ENCODE measurements at places on chromosomes 5 and 9.

- DNase-seq = no peak
Measured at GRCh38 chr5:75363111-75363510, 26.1 kb downstream of the HMGCR start.

- no peak for DNase-seq
Measured at GRCh38 chr9:101764472-101764871, 26.0 kb upstream of the GRIN3A start.

- DNase-seq = no peak
Measured at GRCh38 chr5:63055421-63055820, 476.8 kb downstream of the LRRC70 start.

- DNase-seq = no peak
Measured at GRCh38 chr5:80255431-80255810, 427 bp downstream of the SERINC5 start.

- no peak for DNase-seq
Measured at GRCh38 chr9:133348718-133349573, 928 bp downstream of the RPL7A start.

DNA sequence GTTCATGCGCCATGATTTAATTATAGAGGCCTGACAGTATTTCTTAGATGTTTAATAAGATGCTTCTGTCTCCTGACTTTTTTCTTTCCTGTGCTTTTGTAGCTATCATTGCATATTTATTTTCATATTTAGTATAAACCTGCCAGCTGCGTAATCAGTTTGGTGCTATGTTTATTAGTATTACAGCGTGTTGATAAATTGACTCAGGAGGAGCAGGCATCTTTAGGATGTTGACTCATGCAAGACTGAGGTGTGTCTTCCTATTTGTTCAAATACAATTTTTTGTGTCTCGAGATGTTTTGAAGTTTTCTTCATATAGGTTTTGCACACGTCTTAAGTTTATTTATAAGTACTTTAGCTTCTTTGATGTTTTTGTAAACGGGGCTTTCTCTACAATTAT is 35.9 kb upstream of the EXOC3 start:
- DNase-seq = no peak

- no peak for DNase-seq
Measured at GRCh38 chr9:77806741-77807140, 158.6 kb upstream of the GNA14 start.

DNA sequence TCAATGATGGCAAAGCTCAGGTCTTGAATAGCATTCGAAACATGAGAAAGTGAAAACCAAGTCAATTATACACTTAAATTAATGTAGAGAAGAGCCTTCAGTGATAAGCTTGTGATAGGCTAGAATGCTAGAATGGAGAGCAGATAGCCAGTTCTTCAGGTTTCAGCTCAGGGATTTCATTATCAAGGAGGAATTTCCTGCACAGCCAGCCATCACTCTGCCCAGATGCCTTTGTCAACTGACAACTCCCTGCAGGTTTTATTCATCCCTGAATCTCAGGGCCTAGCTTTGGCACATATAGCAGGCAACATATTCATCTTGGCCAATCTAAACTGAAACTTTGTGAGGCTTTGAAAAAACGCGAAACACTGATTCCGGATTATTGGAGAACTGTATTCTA is 199.3 kb upstream of the CDH6 start:
- no peak for DNase-seq

DNA sequence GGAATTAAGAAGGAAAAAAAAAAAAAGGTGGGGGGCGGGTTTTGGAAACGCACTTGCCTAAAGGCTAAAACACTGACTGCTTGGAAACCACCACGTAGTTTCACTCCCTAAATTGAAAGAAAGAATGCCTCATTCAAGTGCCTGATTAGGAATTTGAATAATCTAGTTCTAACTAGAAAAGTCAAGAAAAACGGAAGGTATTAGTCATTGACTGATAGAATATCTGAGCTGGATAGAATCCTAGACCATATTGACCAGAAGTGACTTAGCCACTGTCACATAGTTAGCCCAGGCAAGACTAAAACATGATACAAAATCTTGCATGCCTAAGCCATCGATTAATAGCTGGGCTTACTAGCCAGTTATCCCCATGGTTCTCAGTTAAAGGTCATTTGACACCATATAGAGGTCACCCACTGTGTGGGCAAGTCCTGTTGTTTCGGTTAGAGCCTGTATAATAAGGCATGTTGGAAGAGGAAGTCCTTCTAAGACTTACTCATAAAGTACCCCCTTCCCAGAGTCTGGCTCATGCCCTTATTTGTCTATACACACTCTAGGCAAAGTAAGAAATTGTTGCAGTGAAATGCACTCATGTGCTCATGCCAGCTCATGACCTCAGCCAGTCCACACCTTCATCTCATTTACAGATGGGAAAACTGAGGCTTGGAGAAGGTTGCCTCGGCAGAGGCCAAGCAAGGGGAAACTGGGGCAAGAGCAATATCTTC is 40.2 kb downstream of the SH3RF2 start:
- no peak for DNase-seq

DNA sequence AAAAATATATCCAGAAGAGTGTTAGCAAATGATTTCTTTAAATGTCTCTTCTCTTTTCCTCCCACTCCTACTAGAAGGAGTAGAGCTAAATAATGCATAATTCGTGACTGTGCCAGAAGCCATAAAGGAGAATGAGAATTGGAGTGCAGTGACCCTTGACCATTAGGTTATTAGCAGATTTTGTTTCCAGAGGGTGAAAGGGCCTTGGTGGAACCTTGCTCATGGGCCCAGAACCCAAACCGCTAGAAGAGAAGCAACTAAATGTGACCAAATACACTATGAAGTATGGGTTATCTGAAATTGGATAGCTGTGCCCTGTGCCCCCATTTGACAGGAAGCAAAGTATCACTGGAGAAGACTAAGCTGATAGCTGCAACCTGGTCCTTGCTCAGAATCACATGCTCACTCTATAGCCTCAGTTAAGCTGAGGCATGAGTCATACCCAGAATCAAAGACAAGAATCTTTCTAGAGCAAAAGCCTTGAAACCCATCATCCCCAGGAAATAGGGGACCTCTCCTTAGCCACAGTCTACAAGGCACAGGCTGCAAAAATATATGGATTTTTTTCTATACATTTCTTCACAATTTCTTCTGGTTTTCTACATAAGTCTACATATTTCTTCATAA is 36.3 kb downstream of the CAPSL start:
- no peak for DNase-seq

- DNase-seq = no peak
Measured at GRCh38 chr5:163362840-163363371, 74.5 kb upstream of the CCNG1 start.

GRCh38 chr9:97557606-97558095 is 56.2 kb downstream of the TMOD1 start:
- DNase-seq = no peak

- DNase-seq = no peak
Measured at GRCh38 chr9:37436540-37436939, 14.0 kb downstream of the GRHPR start.
